ENCODE measurements at places on chromosomes 7 and 10. TPM values are rescaled to one million over a fixed set of nuclear protein-coding genes. Genes with fewer than 3 reads are reported as not detected.

The TCAF2 gene
- total RNA-seq = 1.7 TPM

The CYP3A5 gene
- total RNA-seq = not detected

The OR2AE1 gene
- total RNA-seq = 0.26 TPM

The OR13A1 gene
- total RNA-seq = not detected

The FOXI2 gene
- not detected for total RNA-seq

The ADAMTS14 gene
- total RNA-seq = 3.7 TPM

The VPS37D gene
- 2.9 TPM for total RNA-seq

The TMEM176B gene
- total RNA-seq = 0.13 TPM

The RTKN2 gene
- total RNA-seq = 2.9 TPM

The RARRES2 gene
- total RNA-seq = not detected

The HYAL4 gene
- total RNA-seq = not detected

The CCL24 gene
- not detected for total RNA-seq

The WEE2 gene
- total RNA-seq = not detected

The AOC1 gene
- not detected for total RNA-seq

The EN2 gene
- total RNA-seq = not detected

The MMS19 gene
- total RNA-seq = 49.2 TPM

The NKX1-2 gene
- total RNA-seq = not detected

The AIMP2 gene
- total RNA-seq = 42.7 TPM

The FGFR2 gene
- total RNA-seq = 0.06 TPM

The PMPCB gene
- total RNA-seq = 52.2 TPM

The ANKRD61 gene
- total RNA-seq = 0.26 TPM

The RPP30 gene
- total RNA-seq = 34.3 TPM

The NPC1L1 gene
- not detected for total RNA-seq

The TDRD1 gene
- total RNA-seq = 1.9 TPM

The GPR146 gene
- total RNA-seq = 0.79 TPM

The MNX1 gene
- total RNA-seq = not detected

The TAS2R4 gene
- total RNA-seq = 0.99 TPM

The NEBL gene
- total RNA-seq = 0.06 TPM

The TRIM50 gene
- total RNA-seq = not detected

The EBLN1 gene
- total RNA-seq = not detected

The IDE gene
- total RNA-seq = 28.2 TPM

The ZNF239 gene
- total RNA-seq = 3.4 TPM

The NEURL1 gene
- total RNA-seq = under 0.01 TPM

The HYCC1 gene
- total RNA-seq = 124 TPM

The MCU gene
- total RNA-seq = 36.9 TPM

The ACTL6B gene
- total RNA-seq = not detected

The HEPACAM2 gene
- total RNA-seq = not detected

The LAMB1 gene
- total RNA-seq = 614 TPM

The MSRB2 gene
- total RNA-seq = 15.0 TPM

The ARMC3 gene
- not detected for total RNA-seq

The CTTNBP2 gene
- 1.9 TPM for total RNA-seq

The DPYSL4 gene
- 2.6 TPM for total RNA-seq

The NEUROD6 gene
- not detected for total RNA-seq

The RET gene
- not detected for total RNA-seq

The SHLD2 gene
- total RNA-seq = 32.6 TPM

The AOAH gene
- total RNA-seq = not detected

The ATXN7L1 gene
- 8.6 TPM for total RNA-seq

The BHLHA15 gene
- 0.13 TPM for total RNA-seq

The SPAM1 gene
- total RNA-seq = not detected

The TRPV5 gene
- total RNA-seq = not detected

The CYP2W1 gene
- total RNA-seq = not detected

The CASP7 gene
- total RNA-seq = 37.9 TPM

The CAMK2G gene
- total RNA-seq = 25.7 TPM

The SPDYE6 gene
- total RNA-seq = not detected

The ODAD2 gene
- total RNA-seq = 0.40 TPM

The TMEM254 gene
- total RNA-seq = 5.8 TPM

The ACSL5 gene
- total RNA-seq = 0.92 TPM

The MTERF1 gene
- total RNA-seq = 9.9 TPM

The FAM221A gene
- 1.5 TPM for total RNA-seq

The MTPN gene
- total RNA-seq = 146 TPM
